Activated T-helper 9 cell treated with anti-CD3 and anti-CD28 coated beads, Interleukin-2, amount 50 U/mL, for 16 hours (primary cell): ENCODE measurements at places on chromosomes 2 and 18.

DNA sequence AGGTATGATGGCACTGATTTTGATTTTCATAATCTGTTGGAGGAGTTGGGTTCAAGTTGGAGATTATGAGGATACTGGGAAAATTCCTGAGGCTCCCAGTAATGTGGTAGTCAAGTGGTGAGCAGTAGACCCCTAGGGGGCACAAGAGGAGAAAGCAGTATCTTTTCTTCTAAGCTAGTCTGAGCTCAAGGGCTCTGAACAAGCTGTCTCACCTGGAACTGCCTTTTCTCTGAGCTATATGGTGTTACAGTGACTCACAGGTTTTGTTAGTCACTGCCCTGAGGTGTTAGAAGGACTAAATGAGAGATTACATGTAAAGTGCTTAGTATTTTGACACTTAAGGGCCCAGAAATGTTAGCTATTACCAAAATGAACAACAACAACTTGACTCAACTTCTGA, 42.2 kb downstream of the CD302 start:
- DNase-seq = no peak

GRCh38 chr2:152251211-152251610, 75.6 kb upstream of the STAM2 start:
- no peak for DNase-seq

GRCh38 chr2:219629976-219630695, 2.7 kb downstream of the SLC4A3 start:
- no peak for DNase-seq

DNA sequence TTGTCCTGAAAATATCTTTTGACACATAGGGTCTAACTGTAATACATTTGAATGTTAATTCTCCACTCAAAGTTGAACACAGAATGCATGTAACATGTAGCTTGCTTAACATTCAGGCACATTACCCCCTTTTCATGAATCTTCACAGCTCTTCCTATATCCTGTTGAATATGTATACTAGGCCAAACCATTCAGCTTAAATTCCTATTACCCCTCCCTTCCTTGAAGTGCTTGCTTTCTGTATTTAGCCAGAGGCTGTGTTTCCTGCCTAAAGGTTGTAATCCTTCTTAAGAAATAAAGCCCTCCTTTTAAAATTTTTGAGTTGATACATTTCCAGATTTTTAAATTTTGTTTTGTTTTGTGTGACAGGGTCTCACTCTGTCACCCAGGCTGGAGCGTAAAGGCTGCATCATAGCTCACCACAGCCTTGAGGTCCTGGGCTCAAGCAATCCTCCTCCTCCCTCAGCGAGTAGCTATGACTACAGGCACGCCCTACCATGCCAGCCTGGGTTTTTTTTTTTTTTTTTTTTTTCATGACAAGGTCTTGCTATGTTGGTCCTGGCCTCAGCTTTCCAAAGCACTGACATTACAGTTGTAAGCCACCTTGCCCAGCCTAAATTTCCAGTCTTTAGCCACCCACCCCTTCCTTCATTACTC, 357.6 kb downstream of the DSC3 start:
- DNase-seq = no peak

DNA sequence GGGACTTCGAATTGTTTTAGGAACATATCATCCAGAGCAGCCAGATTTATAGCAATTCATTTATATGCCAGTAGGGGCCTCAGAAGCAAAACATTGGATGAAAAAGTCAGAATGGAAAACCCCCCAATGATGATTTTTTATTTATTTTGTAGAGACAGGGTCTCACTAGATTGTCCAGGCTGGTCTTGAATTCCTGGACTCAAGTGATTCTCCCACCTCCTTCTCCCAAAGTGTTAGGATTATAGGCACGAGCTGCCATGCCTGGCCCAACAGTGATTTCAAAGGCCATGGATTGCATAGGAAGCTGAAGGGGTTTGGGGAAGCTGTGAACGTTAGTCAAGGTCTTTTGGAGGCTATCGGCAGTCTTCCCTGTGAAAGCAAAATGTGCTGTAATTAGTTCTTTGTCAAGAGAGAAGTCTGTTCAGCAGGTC, 21.9 kb upstream of the MCFD2 start:
- DNase-seq = no peak

DNA sequence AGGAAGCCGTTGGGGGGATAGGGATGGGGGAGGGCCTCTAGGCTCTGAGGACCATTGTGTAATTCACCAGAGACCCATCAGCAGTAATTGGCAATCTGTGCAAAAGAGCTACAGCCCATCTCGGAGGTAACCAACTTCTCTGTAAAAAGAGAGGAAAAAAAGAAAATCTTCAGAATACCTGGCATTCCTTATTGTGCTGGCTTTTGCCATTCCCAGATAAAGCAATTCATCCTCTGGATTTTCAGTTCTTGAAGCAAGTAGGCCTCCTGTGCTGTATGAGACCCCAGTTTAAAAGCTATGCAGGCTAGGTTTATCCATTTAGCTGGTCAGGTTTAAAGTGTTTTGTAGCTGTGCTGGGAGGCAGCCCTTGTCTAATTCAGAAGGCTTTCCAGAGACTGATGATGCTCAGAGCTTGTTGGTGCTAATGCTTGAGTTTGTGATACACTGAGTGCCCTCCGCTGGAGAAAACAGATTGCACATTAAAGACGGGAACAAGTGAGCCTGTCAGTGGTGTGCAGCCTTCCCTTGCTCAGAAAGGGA, at the start of gene LRRTM4:
Gene LRRTM4 (minus strand): TSS at position 446 of the 540 bp plus-strand sequence.
- no peak for DNase-seq

GRCh38 chr2:228938629-228939028, 332.5 kb downstream of the PID1 start:
- DNase-seq = no peak

GRCh38 chr2:179882851-179883806, 21.7 kb upstream of the ZNF385B start:
- no peak for DNase-seq

DNA sequence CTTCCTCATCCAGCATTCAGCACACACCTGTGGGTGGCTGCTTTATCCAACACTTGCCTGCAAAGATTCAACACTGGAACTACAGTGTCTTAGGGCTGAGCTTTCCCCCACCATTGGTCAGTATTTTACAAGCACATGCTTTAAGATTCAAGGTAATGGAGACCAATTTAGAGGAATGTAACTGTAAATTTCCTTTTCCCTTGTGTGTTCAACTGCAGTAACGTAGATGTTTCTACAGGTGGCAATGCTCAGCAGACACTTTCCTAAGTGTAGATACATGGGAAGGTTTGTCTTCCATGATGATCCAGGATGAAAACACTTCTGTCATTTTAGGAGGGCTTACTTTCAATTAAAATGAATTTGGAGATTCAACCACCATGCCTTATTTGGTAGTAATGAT, 143.6 kb upstream of the PXDN start:
- DNase-seq = no peak

GRCh38 chr2:202847693-202848524, 23.7 kb downstream of the ICA1L start:
- no peak for DNase-seq

DNA sequence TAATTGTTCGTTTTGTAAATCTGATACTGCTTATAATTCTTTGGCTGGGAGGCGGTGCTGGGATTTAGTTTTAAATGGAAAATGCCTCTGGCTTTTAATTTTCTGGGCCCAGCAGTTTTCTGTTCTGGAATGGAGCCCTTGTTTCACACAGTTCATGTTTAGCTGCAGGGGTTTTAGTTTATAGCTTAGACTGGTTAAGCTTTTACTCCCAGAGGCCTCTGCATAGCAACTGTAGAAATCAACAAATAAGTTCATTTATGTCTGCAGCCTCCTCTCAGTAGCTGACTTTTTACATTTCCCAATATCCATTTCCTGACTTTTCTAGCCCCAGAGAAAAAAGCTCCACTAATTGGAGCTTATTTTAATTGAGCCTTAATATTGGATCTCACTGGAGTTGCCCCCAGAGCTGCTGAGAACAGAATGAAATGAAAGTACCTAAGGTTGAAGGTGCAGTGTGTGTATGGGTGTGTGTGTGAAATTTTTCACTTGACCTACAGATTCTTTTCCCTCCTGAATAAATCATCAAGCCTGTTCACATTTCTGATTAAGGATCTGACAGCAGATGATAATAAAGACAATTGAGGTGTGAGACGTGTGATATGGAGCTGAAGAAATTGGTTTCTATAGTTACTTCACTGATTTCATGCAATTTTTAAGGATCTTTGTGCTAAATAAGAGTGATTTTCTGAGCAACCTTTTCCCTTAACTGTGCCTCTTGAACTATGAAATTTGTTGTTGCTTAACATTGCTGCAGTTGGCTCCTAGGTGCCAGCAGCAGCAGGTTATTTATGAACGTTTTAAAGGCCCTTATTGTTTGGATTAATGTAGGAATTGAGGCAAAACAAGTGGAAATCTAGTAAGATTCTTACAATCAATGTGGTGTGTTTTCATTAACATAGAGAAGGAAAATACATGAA, 109.6 kb downstream of the TAF4B start:
- DNase-seq = no peak

DNA sequence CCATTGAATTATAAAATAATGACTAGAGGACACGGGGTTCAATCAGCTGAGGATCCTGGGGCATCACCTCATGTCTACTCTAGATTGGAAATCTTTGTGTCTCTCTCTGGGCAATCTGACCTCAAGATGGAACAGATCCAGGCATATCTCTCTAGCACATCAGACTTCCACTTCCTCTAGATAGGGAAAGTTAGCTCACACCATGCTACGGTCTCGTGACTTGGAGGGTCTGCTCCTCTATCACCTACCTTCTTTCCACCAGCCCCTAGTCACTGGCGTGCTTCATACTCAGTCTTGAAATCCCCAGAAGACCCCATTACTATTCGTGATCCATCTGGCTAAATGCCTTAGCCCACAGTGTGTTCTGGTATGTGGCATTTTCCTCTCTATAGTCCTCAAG, 148.8 kb downstream of the ANKRD44 start:
- DNase-seq = no peak

GRCh38 chr18:35005963-35006577, 35.1 kb upstream of the MAPRE2 start:
- DNase-seq = no peak

DNA sequence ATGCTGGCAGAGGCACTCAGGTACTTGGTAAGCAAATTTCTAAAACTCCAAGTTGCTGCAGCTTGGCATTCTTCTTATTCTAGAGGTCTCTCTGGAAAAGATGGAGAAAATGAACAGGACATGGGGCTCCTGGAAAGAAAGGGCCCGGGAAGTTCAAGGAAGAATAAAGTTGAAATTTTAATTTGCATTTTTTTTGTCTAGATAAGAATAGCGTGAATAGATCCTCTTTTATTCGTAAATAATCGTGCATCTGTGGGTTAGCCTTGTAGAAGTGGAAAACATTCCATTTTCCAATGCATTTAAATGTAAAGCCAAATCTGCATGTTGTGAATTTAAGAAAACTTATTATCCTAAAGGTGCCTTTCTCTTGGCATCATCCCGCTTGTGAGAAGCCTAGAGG, 61.0 kb downstream of the TNFRSF11A start:
- DNase-seq = no peak

DNA sequence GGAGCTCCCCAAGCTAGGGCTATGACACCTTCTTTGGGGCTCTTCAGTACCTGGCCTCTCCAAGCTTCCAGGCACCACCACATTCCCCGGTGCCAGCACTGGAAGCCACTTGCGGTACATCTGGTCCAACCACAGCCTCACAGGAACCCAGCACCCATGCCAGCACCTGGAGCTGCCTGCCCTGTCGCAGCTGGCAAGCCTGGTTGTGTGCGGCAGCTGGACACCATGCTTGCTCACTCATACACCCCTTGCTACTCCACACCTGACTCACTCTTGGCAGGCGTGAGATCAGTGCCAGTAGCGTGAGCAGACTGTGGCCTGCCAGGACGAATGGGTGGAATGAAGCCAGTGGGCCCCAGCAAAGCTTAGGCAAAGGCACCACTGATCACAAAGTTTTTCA, 34.0 kb downstream of the LRRTM4 start:
- DNase-seq = no peak

GRCh38 chr18:74791501-74792194, 194.0 kb downstream of the ZNF407 start:
- DNase-seq = no peak

DNA sequence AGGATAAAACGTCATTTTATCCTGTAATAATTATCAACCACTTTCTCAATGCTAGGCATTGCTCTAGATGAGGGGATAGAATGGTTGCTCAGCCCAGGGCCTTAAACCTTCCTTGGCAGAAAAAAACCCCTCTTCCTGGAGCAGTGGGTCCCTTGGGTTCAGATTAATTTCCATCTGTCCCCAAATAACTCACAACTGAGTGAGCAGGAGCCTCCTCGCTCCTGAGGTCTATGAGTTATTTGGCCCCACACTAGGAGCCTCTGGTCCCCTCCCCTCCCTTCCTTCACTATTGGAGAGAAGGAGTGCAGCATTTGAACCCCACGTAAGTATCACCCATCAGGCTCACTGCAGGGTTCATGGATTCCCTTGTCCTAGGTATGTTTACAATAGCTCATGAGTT, 157.5 kb upstream of the FHL2 start:
- no peak for DNase-seq

DNA sequence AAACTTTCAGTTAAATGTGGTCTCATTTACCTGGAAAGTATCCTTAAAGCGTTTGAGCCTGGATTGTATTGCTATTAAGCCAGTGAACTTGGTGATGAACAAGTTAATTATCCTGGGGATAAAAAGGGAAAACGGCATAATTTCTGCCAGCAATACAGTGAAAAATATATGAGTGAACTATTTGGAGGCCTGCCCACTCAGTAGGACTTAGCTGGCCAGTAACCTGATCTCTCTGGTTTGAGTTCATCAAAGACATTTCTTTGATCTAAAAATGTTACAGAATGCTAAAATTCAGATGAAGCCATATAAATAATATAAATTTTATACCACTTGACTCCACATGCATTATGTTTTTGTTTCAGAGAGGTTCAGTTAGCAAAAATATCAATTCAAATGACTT, 241.1 kb upstream of the VWC2L start:
- DNase-seq = no peak

DNA sequence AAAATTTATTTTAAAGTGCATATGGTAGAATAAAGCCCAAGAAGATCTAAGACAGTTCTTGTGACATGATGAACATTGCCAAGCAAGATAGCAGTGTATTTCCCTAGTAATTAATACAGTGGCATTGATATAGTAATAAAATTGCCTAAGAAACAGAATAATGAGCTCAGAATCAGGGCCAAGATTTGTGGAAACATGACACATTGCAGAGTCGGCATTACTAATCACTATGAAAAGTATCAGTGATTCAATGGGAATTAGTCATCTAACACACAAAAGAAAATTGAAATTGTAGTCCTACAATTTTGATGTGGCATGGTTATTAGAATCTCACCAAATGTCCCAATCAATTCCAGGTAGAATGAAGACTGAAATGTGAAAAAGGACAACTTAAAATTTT, 243.0 kb upstream of the CYRIA start:
- DNase-seq = no peak
